Epithelial cell of alveolus of lung (primary cell): ENCODE measurements at places on chromosomes 12 and 14. TPM values are rescaled to one million over a fixed set of nuclear protein-coding genes. Genes with fewer than 3 reads are reported as not detected.

IL31 gene
- not detected in 2 replicates for total RNA-seq

ACSS3 gene
- 6.9 and 10.1 TPM in 2 replicates for total RNA-seq

WDHD1 gene
- 8.2 and 10.1 TPM in 2 replicates for total RNA-seq

SLC11A2 gene
- 20.4 and 29.5 TPM in 2 replicates for total RNA-seq

RPL36AL gene
- 205 and 208 TPM in 2 replicates for total RNA-seq

RASSF8 gene
- total RNA-seq: 24.6 and 37.9 TPM in 2 replicates
